ENCODE measurements at places on chromosomes 13 and 19. TPM values are rescaled to one million over a fixed set of nuclear protein-coding genes. Genes with fewer than 3 reads are reported as not detected.

OR1M1 gene
- not detected for total RNA-seq

KIR2DL3 gene
- not detected for total RNA-seq

ARHGEF7 gene
- total RNA-seq: 72.5 TPM

HSD17B14 gene
- not detected for total RNA-seq

PROSER1 gene
- total RNA-seq: 13.0 TPM

SPRED3 gene
- total RNA-seq: 1.0 TPM

IL27RA gene
- 2.0 TPM for total RNA-seq

ZNF814 gene
- 10.2 TPM for total RNA-seq

WTIP gene
- total RNA-seq: 53.0 TPM

ATP1A3 gene
- total RNA-seq: not detected

KLK2 gene
- not detected for total RNA-seq

AZU1 gene
- not detected for total RNA-seq

ZNF837 gene
- 2.5 TPM for total RNA-seq

PLIN4 gene
- total RNA-seq: not detected

SHC2 gene
- total RNA-seq: not detected

C19orf12 gene
- 35.3 TPM for total RNA-seq

KDELR1 gene
- 58.0 TPM for total RNA-seq

WDR87 gene
- total RNA-seq: 0.03 TPM

C5AR1 gene
- total RNA-seq: not detected

CPAMD8 gene
- 0.34 TPM for total RNA-seq

C19orf85 gene
- total RNA-seq: not detected

LILRA1 gene
- total RNA-seq: not detected

CBY2 gene
- total RNA-seq: not detected

ZNF471 gene
- total RNA-seq: not detected

GRIN2D gene
- 0.05 TPM for total RNA-seq

RFPL4AL1 gene
- total RNA-seq: not detected

TEX101 gene
- total RNA-seq: not detected

CBLC gene
- not detected for total RNA-seq

S1PR5 gene
- total RNA-seq: not detected

ZNF610 gene
- total RNA-seq: 2.5 TPM

KIR2DL4 gene
- total RNA-seq: not detected

ARHGEF18 gene
- total RNA-seq: 33.9 TPM

POU4F1 gene
- not detected for total RNA-seq

CD70 gene
- 122 TPM for total RNA-seq

DLEU7 gene
- not detected for total RNA-seq

SULT2A1 gene
- not detected for total RNA-seq

C19orf38 gene
- not detected for total RNA-seq

FPR1 gene
- total RNA-seq: not detected

GJA3 gene
- total RNA-seq: not detected

PLK5 gene
- total RNA-seq: not detected

ZNF569 gene
- 1.5 TPM for total RNA-seq

CYP2F1 gene
- total RNA-seq: not detected

CCDC70 gene
- 0.34 TPM for total RNA-seq

MEIS3 gene
- total RNA-seq: 50.8 TPM

PPAN gene
- 31.4 TPM for total RNA-seq

FARP1 gene
- total RNA-seq: 25.6 TPM

SLAIN1 gene
- total RNA-seq: not detected

CLN5 gene
- total RNA-seq: 25.3 TPM

ANKLE1 gene
- total RNA-seq: 0.16 TPM

PSPC1 gene
- 33.2 TPM for total RNA-seq

CD37 gene
- total RNA-seq: not detected

ZSWIM4 gene
- 1.9 TPM for total RNA-seq

Data from SJSA1 (cell line).